ENCODE measurements at places on chromosomes 5 and 9. TPM values are rescaled to one million over a fixed set of nuclear protein-coding genes. Genes with fewer than 3 reads are reported as not detected.

ROR2 gene
- polyA plus RNA-seq = 2.7 TPM

HMGXB3 gene
- polyA plus RNA-seq = 17.5 TPM

MLANA gene
- polyA plus RNA-seq = 0.80 TPM

TTC16 gene
- 0.03 TPM for polyA plus RNA-seq

CD14 gene
- polyA plus RNA-seq = 18.3 TPM

SOHLH1 gene
- polyA plus RNA-seq = not detected

CLIC3 gene
- 0.42 TPM for polyA plus RNA-seq

MPDZ gene
- polyA plus RNA-seq = 42.9 TPM

BSPRY gene
- 0.29 TPM for polyA plus RNA-seq

GRCh38 chr5:24497145-24497544, 147.6 kb downstream of the CDH10 start:
- no peak for DNase-seq

DNA sequence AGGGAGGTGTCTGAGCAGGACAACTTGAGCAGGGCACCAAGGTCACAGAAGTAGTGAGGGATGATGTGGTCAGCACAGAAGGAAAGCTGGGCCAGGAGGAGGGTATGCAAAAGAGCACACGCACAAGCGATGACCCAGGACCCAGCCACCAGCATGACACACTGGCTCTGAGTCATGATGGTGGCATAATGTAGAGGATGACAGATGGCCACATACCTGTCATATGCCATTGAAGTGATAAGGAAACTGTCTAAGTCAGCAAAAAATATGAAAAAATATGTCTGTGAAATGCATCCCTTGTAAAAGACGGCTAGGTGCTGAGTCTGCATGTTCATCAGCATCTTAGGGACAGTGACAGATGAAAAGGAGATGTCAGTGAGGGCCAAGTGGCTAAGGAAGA, 380 bp downstream of the OR1J1 start:
- no peak for DNase-seq

- no peak for DNase-seq
These were observed 50.1 kb downstream of the GNG10 start for GRCh38 chr9:111711548-111711947.

DNA sequence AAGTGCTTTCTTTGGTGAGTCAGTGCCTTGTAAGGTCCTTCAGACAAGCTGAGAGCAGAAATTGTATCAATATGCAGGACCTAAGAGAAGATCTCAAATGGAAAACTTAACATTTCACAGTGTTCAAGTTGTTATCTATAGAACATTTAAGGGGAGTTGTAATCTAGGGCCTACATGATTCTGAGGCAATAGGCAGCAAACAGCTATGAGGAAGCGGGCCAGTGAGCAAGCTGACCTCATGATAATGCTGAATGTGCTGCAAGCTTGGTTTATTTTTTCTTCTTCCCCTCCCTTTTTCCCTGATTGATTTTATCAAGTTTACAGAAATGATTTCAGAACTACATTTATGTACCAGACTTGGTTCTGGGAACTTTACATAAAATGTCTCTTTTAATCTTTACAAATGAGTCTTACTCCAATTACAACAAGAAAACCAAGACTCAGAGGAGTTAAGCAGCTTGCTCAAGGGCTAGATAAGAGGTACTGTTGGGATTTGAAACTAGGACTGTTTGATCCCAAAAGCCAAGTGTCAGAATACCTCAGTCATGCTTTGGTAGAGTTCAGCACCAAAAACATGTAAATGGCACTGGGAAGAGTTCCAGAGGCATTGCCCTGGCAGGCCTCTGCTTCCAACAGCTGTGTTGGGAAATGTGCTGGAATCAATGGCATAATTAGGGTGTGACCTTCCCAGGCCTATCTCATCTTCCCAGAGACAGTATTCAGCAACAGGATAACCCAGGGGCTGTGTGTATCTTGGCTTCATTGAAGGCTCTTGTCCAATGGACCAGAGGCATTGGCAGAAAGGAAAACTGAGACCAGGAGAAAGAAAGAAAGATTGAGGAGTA, 130.1 kb downstream of the LRRC70 start:
- no peak for DNase-seq

DNA sequence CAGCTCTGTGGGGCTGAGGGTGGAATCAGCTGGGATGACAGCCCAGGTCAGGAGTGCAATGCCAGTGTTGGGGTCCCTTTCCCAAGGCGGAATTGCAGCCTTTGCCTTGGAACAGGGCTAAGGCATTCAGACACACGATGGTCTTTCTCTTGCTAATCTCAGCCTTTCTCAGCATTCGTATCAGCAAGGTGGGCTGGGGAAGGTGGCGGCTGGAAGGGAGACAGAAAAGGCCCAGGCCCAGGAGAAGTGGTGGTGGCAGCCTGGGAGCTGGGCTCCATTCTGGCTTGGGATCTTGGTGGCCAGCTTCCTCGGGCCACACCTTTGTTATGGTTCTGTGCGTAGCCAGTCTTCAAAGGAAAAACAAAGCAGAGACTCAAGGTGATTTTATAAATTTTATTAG, 1.1 kb upstream of the ARHGEF28 start:
- DNase-seq = no peak

DNA sequence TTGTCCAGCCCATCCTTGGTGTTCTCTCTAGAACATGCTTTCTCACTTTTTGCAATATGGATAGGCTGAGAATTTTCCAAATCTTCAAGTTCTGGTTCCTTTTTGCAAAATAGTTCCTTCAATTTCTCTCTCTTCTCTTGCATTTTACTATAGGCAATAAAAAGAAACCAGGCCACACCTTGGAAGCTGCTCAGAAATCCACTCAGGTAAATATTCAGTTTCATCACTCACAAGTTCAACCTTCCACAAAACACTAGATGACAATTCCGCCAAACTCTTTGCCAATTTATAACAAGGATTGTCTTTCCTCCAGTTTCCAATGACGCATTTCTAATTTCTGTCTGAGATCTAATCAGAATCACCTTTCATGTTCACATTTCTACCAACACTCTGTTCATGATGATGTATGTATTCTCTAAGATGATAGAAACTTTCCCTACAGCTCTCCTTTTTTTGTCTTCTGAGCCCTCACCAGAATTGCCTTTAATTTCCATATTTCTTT, 204.2 kb upstream of the PIK3R1 start:
- DNase-seq = no peak

- no peak for DNase-seq
These were observed at the start of gene BICD2 for GRCh38 chr9:92764381-92764987. BICD2 (minus strand) TSS chr9:92764833; CDS start chr9:92764744, 89 bp downstream.

DNA sequence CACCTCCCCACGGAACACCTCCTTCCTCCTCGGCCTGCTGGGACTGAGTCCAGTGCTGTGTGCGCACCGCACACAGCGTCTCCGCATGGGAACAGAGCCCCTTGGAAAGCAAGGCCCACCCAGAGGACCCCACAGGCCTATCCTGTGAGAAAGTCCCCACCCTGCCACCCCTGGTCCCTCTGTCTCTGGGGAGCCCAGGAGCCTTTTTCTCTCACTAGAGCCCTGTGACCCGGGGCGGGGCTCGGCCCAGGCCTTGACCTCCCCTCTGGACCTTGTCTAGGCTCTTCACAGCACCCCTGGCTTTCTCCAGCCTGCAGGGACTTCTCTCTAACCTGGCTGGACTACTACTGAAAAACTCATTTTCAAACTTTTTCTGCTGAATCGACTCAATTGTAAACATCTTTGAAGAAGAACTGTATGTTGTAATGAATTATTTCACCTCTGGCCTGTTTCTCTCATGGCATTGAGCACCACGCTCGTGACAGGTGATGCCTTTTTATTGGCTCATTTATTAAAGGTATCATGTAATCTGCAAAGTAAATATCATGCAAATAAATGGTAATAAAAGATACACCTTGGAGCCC, 89.2 kb downstream of the IRX1 start:
- no peak for DNase-seq

DNA sequence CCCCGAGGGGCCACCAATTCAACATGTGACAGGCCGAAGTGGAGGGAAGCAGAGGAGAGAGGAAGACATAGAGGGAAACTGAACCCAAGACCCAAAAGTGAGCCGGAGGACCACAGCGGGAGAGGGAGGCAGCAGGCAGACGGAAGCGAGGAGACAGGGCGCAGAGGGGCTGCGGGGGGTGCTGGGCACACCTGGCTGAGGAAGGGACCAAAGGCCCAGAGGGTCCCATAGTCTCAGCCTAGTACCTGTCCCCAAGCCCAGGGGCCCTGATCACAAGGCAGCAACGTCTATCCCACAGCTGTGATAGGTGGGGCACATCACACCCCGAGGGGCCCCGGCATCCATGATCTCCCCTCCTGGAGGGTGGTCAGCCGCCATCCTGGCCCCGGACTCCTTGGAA, 7.1 kb upstream of the RALGDS start:
- no peak for DNase-seq

DNA sequence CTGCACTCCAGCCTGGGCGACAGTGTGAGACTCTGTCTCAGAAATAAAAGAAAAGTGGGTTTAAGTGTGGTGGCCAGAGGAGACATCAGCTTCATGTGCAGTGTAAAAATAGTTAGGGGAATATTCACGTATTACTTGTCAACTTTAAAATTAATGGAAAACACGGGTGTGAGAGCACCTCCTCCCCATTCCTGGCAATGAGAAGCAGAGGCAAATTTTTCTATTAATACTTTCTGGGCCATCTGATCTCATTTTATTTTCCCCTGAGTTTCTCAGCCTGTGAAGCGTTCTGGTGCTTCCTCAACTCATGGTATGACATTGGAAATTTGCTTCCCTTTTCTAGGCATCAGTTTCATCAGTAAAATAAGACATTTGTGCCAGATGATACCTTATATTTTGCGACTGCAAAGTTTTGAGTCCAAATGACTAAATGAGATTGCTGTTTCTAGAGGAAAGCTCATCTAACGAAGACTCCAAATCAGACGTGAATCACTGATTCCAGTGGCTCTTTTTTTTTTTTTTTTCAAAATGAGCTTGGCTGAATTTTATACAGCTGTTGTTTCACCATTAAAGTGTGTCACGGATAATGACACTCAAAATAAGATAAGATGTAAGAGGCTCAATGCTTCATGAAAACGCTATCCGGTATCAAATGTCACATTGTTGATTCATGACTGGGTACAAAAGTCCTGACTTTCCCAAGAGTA, 104.6 kb downstream of the MSX2 start:
- no peak for DNase-seq

DNA sequence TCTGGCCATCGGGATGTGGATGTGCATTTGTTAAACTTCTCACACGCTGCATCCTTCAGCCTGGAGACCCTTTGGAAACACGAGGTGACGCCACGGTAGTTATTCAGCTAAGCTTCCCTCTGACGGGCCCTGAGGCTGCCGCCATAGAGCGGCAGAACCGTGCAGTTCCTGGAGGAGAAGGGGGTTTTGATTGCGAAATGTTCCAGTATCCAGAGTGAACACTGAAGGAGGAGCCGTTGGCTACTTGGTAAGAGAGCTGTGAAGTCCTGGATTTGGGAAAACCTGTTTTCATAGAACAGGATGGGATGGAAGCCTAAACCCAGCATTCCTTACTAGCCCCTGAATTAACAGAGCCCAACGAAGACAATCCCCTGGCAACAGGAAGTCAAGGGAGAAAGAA, 23.0 kb upstream of the EXOC3 start:
- DNase-seq = no peak

DNA sequence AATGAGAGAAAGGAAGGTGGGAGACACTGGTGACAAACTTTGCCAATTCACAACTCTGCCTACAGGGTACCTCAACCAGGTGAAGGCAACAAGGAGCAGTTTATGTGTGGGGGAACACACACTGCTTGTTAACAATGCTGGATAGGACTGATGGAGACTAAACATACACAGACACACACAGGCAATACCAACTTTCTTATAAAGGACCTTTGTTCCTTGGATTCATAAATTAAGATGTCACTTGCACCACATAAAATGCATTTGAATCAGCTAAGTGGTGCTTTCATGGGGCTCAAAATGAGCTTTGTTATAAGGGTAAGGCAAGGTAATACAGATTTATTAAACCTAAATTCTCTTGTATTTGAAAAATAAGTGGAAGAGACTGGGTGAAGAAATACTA, 4.0 kb downstream of the TSTD2 start:
- DNase-seq = no peak

DNA sequence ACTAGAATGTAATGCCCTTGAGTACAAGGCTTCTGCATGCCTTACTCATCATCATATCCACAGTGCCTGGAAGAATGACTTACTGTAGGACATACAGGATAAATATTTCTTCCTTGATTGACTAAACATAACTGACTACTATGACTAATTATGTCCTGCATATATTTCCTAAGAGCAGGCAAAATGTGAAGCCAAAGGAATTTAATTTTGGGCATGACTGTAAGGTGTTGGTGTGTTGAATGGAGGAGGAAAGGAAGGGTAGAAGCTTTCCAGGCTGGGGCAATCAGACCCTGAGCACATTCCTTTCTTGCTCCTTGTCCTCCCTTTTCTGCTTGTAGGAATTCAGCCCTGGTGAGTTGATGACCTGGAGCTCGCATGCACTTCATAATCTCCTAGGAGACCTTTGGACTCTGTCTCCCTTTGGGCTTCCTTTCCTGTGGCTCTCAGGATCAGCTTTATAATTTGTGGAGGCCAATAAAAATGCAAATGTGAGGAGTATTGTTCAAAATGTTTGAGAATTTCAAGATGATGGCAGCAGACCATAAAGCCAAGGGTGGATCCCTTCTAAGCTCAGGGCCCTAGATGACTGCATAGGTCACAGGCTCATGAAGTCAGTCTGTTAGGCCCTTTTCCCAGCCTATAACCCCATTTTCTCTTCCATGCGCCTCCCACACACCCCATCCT, 174.0 kb downstream of the HMHB1 start:
- no peak for DNase-seq

- DNase-seq = no peak
These were observed 35.0 kb upstream of the NSMF start for GRCh38 chr9:137494104-137494544.

GRCh38 chr5:167280111-167280510, 1011.3 kb upstream of the WWC1 start:
- DNase-seq = no peak

GRCh38 chr5:56993241-56993640, 41.3 kb upstream of the MIER3 start:
- DNase-seq = no peak

- no peak for DNase-seq
These were observed 111.3 kb downstream of the RXRA start for GRCh38 chr9:134437403-134438194.

GRCh38 chr9:29740518-29740917, 2167.2 kb upstream of the C9orf72 start:
- DNase-seq = no peak

- DNase-seq = no peak
These were observed 68.2 kb downstream of the UBE2QL1 start for GRCh38 chr5:6516823-6517222.

GRCh38 chr9:135214054-135214640, 126.7 kb downstream of the OLFM1 start:
- DNase-seq = no peak

DNA sequence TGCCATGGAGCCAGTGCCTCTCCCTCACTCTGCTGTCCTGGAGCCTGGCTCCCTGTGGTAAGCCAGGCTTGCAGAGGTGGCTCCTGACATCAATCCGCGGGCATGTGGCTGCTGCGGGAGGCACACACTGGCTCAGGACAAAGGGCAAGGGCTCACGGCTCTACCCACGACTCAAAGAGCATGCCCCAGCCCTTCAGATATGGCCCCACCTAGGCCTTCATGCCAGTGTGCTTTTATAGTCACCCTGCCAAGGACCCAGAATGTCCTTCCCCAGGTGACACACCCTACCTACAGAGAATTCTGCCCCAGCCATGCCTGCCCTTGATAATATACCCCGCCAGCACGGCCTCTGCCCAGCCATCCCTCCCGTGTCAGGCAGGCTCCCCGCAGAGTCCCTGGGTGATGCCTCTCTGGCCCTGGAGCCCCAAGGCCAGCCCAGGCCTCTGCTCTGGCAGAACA, 1.6 kb downstream of the MGAT4B start:
- no peak for DNase-seq

GRCh38 chr9:128768606-128769005, 3.1 kb downstream of the ZER1 start:
- no peak for DNase-seq

- no peak for DNase-seq
These were observed 231.3 kb downstream of the RFK start for GRCh38 chr9:76162751-76163500.
